Sigmoid colon (tissue), 7 donors: ENCODE measurements at places on chromosomes 12 and 14. TPM values are rescaled to one million over a fixed set of nuclear protein-coding genes. Genes with fewer than 3 reads are reported as not detected.

The SOCS2 gene
- 27.3 TPM for polyA plus RNA-seq

The LYZ gene
- 108 TPM for polyA plus RNA-seq

- DNase-seq = no peak
Measured at GRCh38 chr12:4743046-4743445, 22.8 kb downstream of the GALNT8 start.

- DNase-seq = no peak
Measured at GRCh38 chr14:104136472-104137296, 1.7 kb upstream of the KIF26A start.

- no peak for DNase-seq
Measured at GRCh38 chr14:74637178-74637550, 25.1 kb upstream of the LTBP2 start.

DNA sequence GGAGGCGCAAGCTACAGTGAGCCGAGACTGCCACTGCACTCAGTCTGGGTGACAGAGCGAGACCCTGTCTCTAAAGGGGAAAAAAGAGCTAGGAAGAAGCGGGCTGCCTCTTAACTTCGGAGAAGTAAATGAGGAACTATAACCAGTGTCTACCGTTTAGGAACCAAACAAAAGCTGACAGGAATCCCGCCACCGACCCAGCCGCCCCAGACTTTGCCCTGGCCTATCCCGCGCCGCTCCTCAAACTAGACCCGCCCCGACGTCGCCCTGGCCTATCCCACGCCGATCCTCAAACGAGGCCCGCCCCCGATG, 568 bp upstream of the SIVA1 start:
- DNase-seq = no peak

DNA sequence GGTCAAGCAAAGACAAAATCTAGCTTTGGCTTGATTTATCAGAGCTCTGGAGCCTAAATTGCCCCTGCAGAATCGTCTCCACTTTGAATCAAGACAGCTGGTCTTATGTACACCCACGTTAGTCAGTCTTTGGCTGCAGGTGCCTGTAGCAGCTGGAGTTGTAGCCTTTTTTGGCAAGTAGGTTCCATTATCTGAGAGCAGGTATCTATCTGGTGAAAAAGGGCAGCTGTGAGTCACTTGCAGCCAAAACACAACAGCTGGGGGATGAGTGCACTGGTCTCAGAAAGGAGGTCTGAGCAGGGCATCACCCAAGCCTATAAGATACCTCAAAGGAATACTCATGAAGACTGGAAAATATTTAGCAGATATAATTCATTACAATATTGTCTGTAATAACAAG, 43.6 kb upstream of the KCNH5 start:
- no peak for DNase-seq

GRCh38 chr12:132558042-132558856, 52.1 kb downstream of the LRCOL1 start:
- no peak for DNase-seq

GRCh38 chr14:21109377-21110138, 8.7 kb downstream of the TMEM253 start:
- DNase-seq = no peak

DNA sequence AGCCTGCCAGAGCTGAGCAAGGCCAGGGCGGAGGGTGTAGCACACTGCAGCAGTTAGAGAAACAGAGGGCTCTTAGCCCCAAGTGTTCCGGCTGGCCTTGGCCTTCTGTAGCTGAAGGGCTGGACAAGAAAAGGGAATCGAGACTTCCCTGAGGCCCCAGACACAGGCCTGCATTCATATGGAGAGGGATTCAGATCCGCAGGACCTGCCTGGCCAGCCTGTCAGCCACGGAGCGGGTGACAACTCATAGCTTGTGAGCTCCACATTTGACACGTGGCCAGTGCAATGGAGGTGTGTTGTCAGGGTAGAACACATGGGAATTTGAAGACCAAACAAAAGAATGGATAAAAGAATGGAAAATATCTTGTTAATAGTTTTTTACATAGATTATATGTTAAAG, 182.2 kb upstream of the GSC start:
- no peak for DNase-seq
